ENCODE measurements at places on chromosomes 12 and 14.

- DNase-seq, result no peak
Measured at GRCh38 chr12:124713041-124713435, 145.6 kb upstream of the NCOR2 start.

DNA sequence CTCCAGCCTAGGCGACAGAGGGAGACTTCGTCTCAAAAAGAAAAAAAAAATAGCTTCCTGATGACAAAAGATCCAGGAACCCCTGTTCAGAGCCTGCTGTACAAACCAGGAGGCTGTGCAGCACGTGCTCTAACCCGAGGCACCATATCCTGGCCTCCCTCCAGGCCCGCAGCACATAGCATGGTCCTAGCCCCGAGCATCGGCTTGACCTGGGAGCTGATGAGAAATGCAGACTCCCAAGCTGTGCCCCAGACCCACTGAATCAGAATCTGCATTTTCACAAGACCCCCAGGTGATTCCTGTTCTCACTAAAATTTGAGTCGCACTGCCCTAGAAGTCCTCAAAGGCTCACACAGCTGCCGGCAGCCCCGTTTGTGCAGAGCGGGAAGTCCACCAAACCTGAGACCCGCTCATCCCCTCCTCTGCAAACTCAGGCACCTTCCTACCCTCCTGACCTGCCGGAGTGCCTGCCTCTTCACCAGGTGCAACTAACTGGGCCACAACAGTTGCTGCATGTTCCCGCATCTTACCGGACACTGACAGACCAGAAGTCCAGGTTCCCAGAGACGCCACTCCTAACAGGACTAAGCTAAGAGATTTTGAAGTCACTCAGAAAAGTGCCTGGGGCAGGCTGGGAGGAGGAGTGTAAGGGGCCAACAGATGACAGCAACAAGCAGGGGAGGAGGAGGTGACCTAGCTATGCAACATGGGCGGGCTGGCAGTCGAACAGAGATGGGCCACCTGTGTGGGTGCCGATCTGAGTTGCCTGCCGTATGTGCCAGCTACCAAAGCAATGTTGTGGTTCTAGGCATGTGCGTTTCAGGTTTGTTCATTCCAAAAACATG, 24.0 kb upstream of the RIN3 start:
- peak; percentile 44 for DNase-seq

DNA sequence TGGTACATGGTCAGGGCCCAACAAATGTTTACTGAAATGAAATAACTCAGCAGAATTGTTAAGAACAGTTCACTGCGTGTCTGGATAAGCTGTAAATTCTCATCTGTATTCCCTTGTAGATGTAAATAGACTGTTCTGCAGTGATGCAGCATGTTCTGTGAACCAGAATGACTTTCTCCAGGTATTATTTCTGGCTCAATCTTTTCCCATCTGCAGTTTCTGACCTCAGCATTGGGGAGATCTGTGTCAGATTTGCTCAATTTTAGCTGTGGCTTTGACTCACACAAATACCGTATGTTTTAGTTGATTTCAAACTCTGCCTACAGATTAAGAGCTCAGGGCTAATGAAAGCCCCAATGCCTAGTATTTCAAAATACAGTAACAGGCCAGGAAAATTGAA, 49.2 kb upstream of the DICER1 start:
- DNase-seq, result no peak

- DNase-seq, result no peak
Measured at GRCh38 chr12:124466216-124467128, 100.9 kb downstream of the NCOR2 start.

- DNase-seq, result no peak
Measured at GRCh38 chr12:14289601-14290000, 75.9 kb upstream of the ATF7IP start.

- DNase-seq, result peak; percentile 57
Measured at GRCh38 chr12:79344855-79345847, 345.6 kb downstream of the PAWR start.

DNA sequence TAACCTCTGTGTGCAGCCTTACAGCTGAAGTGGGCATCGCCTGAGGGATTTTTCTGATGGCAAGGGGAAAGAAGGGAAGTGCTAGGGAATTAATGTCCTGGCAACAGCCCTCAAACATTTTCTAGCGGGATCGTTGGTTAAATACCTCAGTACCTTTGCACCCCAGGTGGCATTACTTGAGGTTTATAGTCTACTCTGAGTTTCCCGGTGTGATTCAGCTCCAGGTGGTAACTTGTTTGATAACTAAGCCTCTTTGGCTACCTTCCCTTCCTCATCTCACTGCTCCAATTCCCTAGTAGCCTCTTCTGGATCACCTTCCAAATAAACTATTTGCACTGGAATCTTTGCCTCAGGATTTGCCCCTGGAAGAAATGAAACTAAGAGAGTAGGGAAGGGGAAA, 237.0 kb upstream of the SSTR1 start:
- DNase-seq, result no peak

- no peak for DNase-seq
Measured at GRCh38 chr12:45637706-45638105, 91.8 kb upstream of the ARID2 start.

DNA sequence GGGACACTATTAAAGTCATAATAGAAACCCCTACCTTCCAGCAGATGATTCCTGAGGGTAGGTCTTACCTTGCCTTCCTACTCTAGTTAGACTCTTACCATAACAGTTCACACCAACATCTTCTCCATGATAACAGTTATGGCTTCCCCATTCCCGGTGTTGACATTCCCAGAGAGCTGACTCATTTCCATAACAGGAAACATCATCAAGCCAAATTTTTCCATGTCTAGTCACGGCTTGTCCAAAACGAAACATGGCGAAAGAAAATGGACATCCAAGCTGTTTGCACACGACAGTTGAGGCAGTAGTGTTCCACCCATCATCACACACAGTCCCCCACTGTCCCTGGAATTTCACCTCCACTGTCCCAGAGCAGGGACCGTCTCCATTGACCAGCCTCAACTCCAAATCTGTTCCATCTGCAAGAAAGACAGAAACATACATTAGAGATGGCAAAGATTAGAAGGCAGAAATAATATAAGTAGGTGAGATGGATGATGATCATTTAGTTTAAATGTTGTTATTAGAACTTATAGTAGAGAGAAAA, 10.6 kb downstream of the CD163L1 start:
- no peak for DNase-seq

Data from ecto neural progenitor cell (in vitro differentiated cells).